Foreskin keratinocyte (primary cell): ENCODE measurements at places on chromosomes 7 and 10. TPM values are rescaled to one million over a fixed set of nuclear protein-coding genes. Genes with fewer than 3 reads are reported as not detected.
A peak's percentile ranks its signal among the peaks of the same experiment; 100 is the strongest.

GLI3 gene
- polyA plus RNA-seq, result 1.7 and 2.2 TPM in 2 replicates

DNA sequence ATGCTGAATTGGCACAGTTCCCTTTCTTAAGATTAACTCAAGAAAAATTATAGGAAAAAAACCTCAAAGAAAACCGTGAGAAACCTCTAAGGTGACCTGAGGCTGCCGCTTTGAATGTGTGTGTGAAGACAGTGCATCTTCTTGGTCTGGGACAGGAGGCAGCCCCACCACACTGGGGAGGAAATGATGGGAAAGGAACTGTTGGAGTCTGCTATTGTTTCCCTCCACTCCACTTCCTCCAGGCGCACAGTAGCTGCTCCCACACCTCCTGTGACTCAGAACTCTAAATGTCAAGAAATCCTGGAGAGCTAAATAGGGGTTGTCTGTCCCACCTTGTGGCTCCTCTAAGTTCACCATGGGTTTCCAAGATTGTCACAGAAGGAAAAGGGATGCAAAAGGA is 179.4 kb downstream of the PDE1C start:
- DNase-seq, result peak; percentile 54

- no peak for DNase-seq
Observed at GRCh38 chr7:135712182-135712782, 15.7 kb downstream of the SLC13A4 start.

DNA sequence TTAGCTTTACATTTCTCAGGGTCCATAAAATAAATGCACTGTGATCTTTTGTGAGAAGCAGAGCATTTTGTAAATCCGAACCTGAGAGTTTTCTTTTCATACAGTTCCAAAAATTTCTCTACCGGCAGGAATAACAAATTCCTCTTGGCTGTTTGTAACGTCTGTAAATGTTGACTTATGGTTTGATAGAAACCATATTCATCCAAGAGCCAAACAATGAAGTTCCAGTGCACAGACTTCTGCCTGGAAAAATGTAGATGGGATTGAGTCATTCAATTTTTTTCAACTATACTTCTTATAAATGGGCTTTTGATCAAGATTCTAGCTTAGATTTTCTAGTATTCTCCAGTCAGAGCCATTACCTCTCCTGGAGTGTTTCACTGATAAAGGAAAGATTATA is 530.6 kb downstream of the TFEC start:
- DNase-seq, result no peak
